ENCODE measurements at places on chromosomes 11 and 22. TPM values are rescaled to one million over a fixed set of nuclear protein-coding genes. Genes with fewer than 3 reads are reported as not detected.

LRRC74B gene
- not detected for total RNA-seq

C22orf31 gene
- not detected for total RNA-seq

OR8D1 gene
- not detected for total RNA-seq

TMEM132A gene
- 149 TPM for total RNA-seq

CNTF gene
- total RNA-seq = 1.2 TPM

JAML gene
- not detected for total RNA-seq

FIBIN gene
- not detected for total RNA-seq

GRAMD1B gene
- total RNA-seq = 26.0 TPM

GPR83 gene
- total RNA-seq = 0.06 TPM

OR5P2 gene
- not detected for total RNA-seq

CELSR1 gene
- 29.1 TPM for total RNA-seq

KCNK7 gene
- total RNA-seq = 0.22 TPM

C22orf15 gene
- total RNA-seq = not detected

USP2 gene
- 0.42 TPM for total RNA-seq

SCGB2A2 gene
- not detected for total RNA-seq

ANO1 gene
- 1.4 TPM for total RNA-seq

WT1 gene
- 5.5 TPM for total RNA-seq

MRGPRE gene
- total RNA-seq = 0.17 TPM

SLC17A6 gene
- total RNA-seq = not detected

GGTLC2 gene
- total RNA-seq = not detected

F2 gene
- total RNA-seq = 2.2 TPM

MS4A6A gene
- total RNA-seq = not detected

OR10G7 gene
- total RNA-seq = not detected

PTPRJ gene
- total RNA-seq = 53.4 TPM

TIMP3 gene
- total RNA-seq = 1.3 TPM

RAG1 gene
- total RNA-seq = not detected

MADD gene
- total RNA-seq = 23.0 TPM

SLC29A2 gene
- total RNA-seq = 5.8 TPM
